ENCODE measurements at places on chromosomes 13 and 19.

DNA sequence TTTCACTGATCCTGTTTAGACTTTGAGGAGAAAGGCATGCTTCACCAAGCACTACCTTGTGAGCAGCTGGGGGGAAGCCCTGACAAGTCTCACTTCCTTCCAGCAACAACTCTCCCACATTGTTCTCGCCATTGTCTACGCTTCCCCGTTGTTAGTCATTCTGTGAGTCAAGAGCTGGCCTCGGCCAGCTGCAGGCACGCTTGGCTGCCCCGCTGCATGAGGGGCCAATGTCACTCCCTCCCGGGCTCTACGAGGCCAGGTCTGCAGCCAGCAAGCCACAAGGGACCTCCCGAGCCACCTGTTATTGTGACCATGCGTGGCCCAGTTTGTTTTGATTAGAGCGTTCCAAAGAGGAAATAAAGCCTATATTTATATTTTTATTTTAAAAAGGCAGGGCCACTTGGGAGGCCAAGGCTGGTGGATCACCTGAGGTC lies 220.9 kb downstream of the FOXO1 start:
- DNase-seq, result no peak

- DNase-seq, result no peak
Measured at GRCh38 chr19:6868351-6868750, 19.0 kb upstream of the ADGRE1 start.

DNA sequence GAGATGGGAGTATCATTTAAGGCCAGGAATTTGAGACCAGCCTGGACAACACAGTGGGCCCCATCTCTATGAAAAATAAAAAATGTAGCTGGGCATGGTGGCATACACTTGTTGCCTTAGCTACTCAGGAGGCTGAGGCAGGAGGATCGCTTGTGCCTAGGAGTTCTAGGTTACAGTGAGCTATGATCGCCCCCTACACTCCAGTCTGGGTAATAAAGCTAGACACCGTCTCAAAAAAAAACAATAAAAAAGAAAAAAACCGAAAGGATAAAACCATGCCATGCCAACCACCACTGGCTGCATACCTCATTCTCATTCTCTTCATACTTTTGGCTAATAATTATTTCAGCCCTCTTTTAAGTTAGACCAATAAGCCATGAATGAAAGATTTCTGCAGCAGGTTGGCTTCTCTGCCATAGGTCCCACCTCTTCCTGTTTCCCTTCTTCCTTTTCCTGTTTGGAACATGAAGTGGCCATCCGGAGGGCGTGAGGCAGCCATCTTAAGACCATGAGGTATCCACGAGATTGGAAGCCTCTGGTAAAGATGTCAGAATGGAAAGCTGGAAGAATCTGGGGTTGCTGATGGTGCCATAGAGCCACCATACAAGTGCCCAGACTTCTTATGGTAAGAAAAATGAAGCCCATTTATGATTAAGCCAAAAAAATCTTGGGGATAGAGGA lies 171.3 kb downstream of the CACNA1A start:
- DNase-seq, result no peak

DNA sequence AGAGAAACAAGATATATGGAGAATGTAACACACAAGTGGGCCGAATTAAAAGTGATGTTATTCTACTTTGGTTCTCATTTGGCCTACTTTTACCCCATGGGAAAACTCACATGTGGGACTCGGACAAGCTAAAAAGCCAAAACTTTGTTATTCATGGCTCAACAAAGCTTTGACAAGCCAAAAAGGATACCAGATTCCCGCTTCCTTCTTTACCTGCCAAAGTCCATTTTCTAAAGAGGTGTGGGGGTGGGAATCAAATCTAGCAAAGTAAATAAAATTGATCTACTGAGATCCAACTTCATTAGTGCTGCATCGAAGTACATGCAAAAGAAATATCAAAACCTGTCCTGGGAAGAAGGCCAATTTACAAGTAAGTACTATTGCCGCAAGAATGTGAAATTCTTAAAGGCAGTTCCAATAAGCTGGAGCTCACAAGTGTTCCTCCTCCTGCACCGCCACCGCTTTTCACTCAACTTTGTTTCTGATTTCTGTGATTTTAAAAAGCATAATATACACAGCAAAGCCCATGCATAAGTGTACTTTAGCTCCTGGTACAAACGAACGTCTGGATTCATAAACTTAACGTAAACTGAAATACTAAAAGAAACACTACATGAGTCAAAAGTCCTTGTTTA lies 1.1 kb downstream of the LNX2 start:
- no peak for DNase-seq

DNA sequence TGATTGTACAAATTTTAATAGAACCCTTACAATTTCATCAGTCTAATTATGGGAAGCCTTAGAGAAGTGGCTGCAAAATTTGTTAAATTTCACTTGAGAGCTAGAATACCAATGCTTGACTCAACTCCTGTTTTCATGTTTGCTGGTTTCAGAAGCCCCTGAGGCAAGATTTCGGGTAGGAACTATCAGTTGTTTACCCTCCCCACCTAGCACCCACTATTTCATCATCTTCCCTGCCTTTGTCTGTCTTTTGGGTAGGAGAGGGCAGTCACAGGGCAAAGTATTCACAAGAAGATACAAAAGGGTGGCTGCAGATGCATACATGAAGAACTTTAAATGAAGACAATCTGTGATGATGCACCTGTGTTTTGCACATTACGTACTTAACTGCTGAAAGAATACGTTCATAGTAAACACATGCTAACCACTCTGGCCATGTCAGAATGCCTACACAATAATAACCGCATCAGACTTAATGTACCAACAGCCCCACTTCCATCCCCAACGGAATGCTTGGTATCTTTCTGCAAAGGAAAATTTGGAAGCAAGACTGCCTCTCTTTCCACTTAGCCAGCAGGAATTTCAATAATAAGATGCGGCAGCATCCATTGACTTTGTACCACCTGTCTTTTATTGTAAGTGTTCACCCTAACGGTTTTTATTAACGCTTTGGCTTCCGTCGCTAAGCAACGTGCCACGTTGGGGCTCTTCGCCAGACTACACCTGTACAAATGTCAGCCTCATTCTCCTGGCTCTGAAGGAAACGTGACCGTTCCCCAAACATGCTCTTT lies 30.4 kb downstream of the TPT1 start:
- DNase-seq, result peak; percentile 22

- DNase-seq, result no peak
Measured at GRCh38 chr13:94280845-94281244, 198.6 kb downstream of the DCT start.

DNA sequence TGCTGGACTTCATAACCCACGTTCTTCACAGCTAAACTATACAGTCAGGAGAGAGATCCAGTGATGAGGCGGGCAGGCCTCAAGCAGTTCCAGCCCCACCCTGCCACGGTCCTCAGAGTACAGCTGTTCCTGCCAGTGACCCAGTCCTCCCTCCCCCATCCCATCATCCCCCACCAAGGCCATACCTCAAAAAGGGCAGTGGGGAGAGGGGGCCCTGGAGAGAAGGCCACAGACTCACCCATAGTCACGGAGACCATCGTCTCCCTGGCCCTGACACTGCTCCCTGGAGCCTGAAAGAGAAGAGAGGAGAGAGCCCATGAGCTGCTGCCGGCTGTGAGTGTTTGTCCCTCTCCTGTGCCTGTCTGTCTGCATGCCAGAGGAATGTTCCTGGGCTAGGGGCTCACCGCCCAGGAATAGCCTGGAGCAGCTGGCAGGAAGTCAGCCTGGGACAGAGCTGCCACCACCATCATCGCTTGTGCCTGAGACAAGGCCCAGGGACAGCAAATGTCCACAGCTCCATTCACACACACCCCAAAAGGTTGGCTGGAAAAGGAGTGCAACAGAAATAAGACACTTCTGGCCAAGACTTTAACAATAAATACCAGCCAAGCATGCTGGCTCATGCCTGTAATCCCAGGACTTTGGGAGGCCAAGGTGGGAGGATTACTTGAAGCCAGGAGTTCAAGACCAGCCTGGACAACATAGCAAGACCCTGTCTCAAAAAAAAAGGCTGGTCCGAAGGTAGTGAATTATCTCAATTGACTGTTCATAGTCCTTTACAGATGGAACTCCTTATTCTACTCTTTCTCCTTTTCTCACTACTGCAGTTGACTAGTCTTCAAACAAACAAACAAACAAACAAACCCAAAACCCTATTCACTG lies 6.4 kb downstream of the C19orf47 start:
- no peak for DNase-seq

- DNase-seq, result peak; percentile 35
Measured at GRCh38 chr19:16801600-16802013, 27.6 kb upstream of the SIN3B start.

DNA sequence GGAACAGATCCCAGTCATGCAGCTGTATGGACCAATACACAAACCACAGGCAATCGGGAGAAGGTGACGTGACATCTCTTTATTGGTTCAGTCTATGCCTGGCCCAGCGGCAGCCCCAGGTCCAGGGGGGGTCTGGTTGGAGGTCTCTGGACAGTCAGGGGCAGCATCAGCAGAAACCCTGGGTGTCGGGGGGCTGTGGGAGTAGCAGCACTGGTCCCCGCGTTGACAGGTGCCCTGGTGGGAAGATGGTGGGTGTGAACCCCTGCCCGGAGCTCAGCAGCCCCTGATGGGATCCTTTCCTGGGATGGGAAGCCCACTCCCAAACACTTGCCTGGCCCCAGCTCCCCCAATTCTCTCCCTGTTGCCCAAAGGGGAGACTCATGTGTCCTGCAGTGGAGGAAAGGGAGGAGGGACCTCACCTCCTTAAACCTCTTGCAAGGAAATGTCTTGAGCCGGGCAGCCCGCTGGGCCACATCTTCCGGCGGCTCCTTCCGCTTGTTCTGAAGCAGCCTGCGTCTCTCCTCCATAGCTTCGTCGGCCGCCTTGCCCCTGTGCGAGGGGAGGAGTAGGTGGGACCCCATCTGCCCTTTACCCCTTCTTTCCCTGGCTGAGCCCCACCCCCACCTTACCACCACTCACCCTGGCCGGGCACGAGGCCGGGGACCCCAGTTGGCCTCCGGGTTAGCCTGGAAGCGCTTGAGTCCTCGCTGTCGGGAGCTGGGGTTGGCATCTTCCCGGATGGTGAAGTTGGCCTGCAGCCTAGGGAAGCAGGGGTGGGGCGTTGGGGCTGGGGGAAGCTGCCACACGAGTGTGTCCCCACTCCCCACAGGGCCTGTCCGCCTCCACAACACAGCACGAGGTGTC lies 2.4 kb upstream of the LYL1 start:
- DNase-seq, result no peak

DNA sequence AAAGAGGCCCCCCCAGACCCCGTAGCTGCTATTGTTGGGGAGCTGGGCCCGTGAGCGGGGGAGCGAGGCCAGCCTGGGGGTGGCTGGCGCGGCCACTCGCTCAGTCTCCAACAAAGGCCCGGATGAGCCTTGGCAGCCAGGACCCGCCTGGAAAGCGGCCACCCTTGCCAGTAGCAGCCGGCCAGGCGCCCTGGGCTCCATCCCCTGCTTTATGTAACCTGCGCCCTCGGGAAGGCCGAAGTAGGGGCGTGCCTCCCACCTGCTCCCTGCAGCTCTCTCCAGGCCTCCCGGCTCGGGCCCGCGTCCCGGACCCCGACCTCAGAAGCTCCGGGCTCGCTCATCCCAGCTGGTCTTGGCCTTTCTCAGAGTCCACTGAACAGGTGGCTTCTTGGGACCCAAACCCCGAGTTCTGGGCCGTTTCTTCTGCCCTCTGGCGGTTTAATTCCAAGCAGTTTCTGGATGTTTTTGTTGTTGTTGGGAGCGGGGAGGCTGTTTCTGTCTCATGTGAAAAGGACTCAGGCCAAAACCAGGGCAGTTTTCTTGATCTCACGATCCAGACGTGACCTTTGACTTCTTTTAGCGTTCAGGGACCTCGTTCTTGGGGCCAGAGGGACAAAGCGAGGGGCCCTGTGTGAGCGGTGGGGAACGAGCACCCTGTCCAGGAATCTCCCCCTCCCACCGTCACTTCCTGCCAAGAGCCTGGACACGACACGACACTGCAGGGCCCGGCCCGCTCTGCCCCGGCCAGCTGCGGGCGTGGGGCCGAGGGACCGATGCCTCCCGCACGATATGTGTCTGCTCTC lies 1.2 kb downstream of the CDC34 start:
- DNase-seq, result peak; percentile 68

DNA sequence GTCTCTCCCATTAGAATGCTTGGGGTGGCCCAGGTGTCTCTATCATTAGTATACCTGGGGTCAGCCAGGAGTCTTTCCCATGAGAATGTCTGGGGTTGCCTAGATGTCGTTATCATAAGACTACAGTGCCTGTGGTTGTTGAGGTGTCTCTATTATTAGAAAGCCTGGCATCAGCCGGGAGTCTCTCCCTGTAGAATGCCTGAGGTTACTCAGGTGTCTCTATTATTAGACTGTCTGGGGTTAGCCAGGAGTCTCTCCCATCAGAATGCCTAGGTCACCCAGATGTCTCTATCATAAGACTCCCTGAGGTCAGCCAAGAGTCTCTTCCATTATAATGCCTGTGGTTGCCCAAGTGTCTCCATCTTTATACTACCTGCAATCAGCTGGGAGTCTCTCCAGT lies 1541.1 kb downstream of the UQCRFS1 start:
- DNase-seq, result no peak

- peak; percentile 7 for DNase-seq
Measured at GRCh38 chr13:45120967-45121831, 889 bp downstream of the GTF2F2 start.

DNA sequence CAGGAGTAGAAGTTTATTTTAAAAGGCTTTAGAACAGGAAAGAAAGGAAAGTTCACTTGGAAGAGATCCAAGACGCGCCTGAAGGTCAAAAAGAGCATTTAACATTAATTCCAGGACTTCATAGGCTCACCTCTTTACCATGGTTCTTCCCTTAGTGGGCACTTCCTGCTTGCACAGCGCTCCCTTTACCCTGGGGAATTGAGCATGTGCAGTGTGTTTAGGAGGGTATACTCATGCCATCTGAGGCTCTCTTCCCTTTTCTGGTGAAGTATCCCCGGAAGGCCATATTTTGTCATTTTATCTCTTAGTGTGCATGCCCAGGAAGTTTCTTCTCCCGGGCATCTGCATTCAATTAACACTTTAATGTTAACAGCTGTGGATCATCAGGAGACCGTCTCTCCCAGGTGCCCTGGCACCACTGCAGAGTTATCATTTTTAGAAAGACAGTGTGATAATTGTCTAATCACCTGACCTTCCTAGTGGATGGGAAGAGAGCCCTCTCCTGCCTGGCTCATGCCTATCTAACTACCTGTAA lies 66.1 kb upstream of the ABCC4 start:
- DNase-seq, result peak; percentile 4

GRCh38 chr19:45591004-45591637 lies 6.5 kb upstream of the OPA3 start:
- peak; percentile 78 for DNase-seq

GRCh38 chr13:51628059-51628852 lies 44.0 kb downstream of the WDFY2 start:
- DNase-seq, result no peak

DNA sequence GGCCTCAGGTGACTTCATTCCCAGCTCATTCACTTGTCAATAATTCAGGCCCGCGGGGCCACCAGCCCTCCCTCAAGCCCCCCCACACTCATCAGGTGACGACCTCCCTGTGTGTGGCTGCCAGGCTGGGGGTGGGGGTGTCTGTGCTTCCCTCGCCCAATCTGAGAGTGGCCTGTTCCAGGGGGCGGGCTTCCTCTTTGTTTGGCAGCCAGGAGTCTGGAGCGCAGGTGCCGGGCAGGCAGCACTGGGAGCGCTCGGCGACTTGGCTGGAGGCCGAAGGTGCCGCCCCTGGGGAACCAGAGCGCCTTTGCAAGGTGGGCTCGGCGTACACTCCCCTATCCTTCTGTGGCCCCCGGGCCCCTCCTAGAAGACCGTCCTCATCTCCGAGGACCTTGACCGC lies 5.4 kb upstream of the ZNF98 start:
- no peak for DNase-seq
